Stimulated activated CD4-positive, alpha-beta T cell treated with anti-CD3 and anti-CD28 coated beads, Interleukin-4, amount 100 ng/mL, for 4 hours (primary cell): ENCODE measurements at places on chromosomes 12 and 14.

DNA sequence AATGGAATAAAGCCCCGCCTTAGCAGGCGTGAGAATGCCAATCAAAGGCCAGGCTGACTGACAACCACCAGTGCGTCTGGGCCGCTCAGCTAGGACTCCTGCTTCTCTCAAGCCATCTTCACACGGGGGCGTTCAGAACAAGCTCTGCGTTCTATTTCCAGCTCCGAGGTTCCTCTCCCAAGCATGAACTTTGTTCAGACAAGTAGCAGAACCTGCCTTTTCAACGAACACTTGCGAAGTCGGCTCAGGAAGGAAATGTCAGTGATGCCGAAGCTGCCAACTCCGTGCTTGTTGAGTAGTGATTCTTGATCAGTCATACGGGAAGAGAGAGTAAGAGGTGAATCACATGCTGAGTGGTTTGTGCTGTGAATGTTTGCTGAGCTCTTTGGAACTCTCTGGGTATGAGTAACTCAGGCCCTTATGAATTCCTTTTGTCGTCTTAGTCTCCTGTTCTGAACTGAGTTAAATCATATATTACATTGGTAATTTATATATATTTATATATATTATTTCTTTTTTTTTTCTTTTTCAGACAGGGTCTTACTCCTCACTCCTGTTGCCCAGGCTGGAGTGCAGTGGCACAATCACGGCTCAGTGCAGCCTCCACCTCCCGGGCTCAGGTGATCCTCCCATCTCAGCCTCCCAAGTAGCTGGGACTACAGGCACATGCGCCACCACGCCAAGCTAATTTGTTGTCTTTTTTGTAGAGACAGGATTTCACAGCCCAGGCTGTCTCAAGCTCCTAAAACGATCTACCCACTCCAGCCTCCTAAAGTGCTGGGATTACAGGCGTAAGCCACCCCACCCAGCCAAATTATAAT lies 29.4 kb upstream of the BCL7A start:
- DNase-seq = peak; percentile 47

DNA sequence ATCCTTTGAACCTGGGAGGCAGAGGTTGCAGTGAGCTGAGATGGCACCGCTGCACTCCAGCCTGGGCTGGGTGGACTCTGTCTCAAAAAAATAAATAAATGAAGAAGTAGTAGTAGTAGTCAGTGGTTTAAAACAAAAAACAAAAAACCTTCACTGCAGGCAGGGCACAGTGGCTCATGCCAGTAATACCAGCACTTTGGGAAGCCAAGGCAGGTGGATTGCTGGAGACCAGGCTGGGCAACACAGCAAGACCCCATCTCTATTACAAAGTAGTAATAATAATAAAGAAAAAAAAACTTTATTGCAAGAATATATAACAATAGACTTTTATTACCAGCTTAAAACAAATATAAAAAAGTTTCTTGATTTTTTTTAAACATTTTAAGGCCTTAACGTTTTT lies 13.8 kb upstream of the NEK9 start:
- DNase-seq = no peak

DNA sequence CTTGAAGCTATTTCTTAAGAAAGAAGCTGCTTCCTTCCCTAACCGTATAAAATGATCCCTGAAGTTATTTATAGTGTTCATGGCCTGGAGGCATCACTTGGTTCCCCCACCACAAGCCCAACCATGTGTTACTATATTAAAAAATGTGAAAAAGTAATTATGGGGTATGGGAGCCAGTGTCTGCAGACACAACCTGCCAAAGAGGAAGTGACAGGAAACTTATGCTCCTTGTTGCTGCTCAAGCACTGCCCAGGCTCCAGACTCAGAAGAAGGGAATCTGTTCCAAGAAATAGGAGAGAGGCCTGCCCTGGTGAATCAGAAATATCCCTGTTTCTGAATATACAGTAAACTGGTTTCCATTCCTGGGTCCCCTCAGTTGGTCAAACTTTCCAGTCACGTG lies 217.2 kb upstream of the BMP4 start:
- DNase-seq = no peak

- no peak for DNase-seq
Measured at GRCh38 chr14:91748049-91748448, 16.2 kb upstream of the CATSPERB start.

- peak; percentile 8 for DNase-seq
Measured at GRCh38 chr12:11228296-11228879, 41.1 kb downstream of the PRB3 start.

DNA sequence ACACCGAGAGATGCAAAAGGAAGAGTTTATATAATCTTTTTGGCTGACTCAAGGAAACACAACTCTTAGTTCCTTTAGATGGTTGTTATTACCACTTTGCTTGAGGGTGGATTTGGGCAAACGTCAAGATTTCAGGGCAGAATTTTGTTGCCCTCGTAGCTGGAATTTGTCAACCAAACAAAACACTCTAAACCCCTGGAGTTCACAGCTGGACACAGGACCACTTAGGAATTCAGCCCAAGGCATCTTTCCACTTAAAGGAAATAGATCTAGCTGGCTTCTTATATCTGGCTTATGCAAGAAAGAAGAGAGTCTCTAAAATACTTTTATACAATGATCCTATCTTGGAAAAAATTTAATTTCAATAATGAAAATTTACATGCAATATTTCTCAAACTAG lies 237.8 kb upstream of the LRIG3 start:
- no peak for DNase-seq

DNA sequence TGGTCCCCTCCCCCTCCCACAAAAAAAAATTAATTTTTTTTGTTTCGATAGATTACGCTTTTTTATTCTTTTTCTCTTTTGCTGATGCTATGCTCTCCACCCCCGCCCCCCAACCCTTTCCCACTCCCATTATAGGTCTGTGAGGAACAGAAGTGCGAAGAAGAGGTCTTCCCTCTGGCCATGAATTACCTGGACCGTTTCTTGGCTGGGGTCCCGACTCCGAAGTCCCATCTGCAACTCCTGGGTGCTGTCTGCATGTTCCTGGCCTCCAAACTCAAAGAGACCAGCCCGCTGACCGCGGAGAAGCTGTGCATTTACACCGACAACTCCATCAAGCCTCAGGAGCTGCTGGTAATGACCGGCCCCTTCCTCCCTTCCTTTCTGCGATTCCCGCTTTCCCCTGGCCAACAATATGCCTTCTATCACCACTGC lies 2.3 kb downstream of the CCND2 start:
- DNase-seq = no peak
